ENCODE measurements at places on chromosomes 2 and 18. TPM values are rescaled to one million over a fixed set of nuclear protein-coding genes. Genes with fewer than 3 reads are reported as not detected.

The COL4A3 gene
- polyA plus RNA-seq, result not detected

GRCh38 chr18:37242826-37243560, 322.6 kb downstream of the CELF4 start:
- no peak for DNase-seq

DNA sequence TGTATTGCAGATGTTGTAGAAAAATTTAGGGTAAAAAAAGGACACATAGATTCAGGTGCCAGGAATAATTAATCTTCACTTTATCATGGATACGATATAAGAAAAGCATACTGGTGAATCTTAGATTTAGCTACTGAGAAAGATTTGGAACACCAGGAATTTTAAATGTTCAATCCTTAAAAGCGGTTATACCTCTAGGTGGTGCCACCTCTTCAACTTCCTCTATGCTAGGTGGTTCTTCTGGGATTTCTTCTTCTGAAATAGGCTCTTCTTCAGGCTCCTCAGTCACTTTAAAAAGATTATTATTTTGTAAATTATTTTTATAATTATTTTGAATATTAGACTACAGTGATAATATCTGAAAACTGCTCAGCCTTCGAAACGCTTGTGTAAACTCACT, 133.1 kb downstream of the TTN start:
- DNase-seq, result no peak

- no peak for DNase-seq
Measured at GRCh38 chr18:49276680-49277079, 183.8 kb downstream of the DYM start.

DNA sequence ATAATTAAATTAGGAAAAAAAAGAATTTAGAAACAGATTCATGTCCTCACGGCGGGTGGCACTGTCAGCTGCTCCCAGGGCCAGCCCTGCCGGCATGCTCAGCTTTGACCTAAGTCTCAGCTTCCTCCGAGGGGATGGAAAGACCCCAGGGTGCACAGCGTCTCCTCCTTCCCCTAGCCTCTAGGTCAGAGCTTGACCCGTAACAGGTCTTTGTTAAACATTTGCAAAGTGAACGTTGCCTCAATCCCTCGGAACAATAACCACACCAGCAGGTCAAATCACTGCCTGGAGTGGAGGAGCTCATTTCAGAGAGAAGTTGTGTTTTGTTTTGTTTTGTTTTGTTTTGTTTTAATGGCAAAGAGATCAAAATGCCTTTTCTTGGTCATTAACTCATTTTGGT, 171.3 kb downstream of the TMEM18 start:
- DNase-seq, result no peak

DNA sequence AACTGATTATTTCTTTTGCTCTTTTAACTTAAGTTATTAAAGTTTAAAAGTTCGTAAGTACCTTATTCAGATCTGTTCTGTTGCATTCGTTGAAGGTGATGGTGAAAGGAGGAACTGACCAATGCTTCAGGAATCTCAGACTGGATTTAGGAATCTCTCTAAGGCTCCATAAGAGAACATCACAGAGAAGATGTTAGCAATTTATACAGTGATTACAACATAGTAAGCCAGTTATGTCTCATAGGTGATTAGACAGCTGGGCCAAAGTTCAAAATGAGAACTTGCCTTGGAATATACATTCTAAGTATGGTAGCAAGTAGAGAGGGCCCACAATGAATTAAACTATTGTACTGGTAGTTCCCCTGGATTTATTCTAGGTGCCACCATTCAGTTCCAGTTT, 3.2 kb downstream of the MARS2 start:
- DNase-seq, result peak; percentile 80

All from IMR-90 (cell line).